ENCODE measurements at places on chromosomes 7 and 10.

DNA sequence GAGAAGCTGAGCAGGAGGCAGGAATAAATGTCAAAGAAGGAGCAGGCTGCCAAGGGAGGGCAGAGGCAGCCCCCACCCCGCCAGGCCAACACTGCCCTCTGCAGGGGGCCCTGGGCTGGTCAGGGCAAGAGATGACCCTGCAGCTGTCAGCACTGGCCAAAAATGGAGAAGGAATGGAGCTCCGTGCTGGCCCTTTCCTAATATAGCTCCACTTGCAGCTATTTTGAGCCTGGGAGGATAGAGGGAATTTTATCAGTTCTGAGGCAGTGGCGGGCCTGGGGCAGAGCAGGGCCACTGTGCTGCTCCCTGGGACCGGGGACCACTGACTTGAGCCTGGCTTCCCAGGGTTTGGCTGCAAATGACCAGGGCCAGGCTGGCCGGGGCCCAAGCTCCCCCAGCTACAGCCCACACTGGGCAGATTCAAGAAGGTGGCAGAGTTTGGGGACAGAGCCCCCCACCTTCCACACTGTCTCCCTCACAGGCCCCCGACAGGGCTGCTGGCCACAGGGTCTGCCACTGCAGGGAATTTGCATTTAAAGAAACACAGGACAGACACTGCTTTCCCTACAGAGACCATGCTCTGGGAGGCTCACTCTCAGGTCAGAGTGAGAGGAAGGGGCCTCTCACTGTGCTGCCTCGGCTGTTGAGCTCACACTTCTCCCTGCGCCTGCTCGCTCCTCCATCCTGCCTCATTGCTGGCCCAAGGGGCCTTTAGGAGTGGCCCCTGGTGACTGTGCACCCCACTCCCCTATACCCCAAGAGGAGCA, 16.2 kb downstream of the LDB3 start:
- no peak for DNase-seq

GRCh38 chr7:44263326-44264082, 61.9 kb downstream of the CAMK2B start:
- DNase-seq: no peak

- no peak for DNase-seq
These were observed 11.1 kb upstream of the PARD3 start for GRCh38 chr10:34826221-34826620.

- DNase-seq: no peak
These were observed 6.6 kb upstream of the TMEM184A start for GRCh38 chr7:1562597-1563051.

- DNase-seq: peak; percentile 84
These were observed 62.4 kb upstream of the PDK4 start for GRCh38 chr7:95658676-95659075.

GRCh38 chr7:157462419-157462771, 125.6 kb downstream of the DNAJB6 start:
- peak; percentile 36 for DNase-seq

- peak; percentile 63 for DNase-seq
These were observed 4.6 kb downstream of the TRPV6 start for GRCh38 chr7:142880876-142881505.

- DNase-seq: no peak
These were observed 16.0 kb downstream of the TMEM273 start for GRCh38 chr10:49172061-49172776.

DNA sequence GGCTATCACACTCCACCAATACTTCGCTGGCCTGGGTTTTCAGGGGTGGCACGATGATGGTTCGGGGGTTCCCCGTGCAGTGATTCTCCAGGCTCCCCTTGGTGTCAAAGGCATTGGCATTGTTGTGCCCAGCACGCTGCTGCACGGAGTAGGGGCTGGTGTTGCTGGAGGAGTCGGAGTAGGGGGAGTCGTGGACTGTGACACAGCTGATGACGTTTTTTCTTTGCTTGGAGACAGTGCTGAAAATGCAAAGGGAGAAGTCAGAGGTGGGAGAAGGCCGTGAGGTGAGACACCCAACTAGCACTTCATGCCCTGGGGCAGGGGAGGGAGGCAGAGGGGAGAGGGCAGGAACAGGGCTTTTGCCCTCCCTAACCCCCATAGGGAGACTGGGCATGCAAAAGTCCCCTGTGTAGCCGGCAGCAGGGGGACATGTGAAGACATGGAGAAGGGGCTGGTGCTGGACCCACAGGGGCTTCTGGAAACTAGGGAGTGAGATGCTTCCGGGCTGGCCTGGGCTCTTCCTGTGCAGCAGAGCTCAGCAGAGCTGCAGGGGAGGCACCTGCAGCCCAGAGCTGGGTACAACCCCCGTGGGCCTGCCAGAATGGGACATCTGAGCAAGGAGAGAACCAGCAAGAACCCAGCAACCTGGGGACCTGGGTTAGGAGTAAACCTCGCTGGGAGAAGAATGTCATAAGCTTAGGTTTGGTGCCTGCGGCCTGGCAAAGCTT, 60.5 kb downstream of the CLEC2L start:
- DNase-seq: no peak

- DNase-seq: no peak
These were observed 24.9 kb upstream of the TNRC18 start for GRCh38 chr7:5448378-5449037.

DNA sequence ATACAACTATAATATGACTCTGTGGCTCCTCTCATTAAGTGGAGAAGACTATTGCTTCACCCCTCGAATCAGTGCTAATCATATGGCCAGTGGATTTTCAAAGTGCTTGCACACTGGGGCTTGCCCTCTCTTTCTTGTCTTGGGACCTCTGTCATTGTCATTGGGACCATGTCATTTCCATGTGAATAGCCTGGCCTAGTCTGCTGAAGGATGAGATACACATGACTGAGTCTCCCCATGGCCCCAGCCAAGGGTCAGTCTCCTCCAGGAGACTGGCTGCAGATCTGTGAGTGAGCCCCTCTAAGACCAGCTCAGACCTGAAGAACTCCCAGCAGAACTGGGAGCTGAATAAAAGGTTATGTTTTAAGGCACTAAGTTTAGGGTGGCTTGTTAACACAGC, 39.5 kb downstream of the PKD1L1 start:
- no peak for DNase-seq

DNA sequence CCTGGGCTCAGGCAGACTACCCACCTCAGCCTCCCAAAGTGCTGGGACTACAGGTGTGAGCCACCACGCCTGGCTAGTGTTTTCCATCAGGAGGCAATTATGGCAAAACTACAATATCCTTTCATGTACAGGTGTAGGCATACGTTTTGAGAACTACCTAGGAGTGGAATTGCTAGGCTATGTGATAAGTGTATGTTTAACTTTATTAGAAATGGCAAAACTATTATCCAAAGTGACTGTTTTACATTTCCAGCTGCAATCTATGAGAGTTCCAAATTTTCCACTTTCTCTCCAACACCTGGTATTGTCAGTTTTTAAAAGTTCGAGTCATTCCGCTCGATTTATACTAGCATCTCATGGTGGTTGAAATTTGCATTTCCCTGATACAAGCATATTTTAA, 59.0 kb downstream of the ZMYND11 start:
- no peak for DNase-seq

DNA sequence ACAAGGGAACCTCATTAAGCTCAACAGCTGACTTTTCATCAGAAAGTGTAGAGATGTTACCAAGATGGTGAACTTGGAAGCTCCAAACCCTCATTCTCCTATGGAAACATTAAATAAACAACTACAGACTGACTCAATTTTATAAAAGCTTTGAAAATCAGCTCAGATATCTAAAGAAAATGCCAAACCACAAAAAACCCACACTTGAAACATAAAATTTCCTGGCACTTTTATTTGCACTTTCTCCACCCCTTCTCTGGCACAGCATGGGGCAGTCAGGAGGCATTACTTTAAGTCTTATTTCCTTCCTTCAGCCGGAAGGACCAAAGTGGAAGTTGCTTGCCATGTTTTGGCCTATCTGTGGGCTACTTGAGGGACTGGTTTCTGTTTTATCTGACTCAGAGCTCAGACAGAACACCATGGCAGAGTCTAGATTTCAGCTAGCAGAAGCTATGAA, 114.7 kb downstream of the ODAD2 start:
- no peak for DNase-seq

GRCh38 chr10:108393089-108393488, 1228.6 kb upstream of the SORCS1 start:
- DNase-seq: no peak
